ENCODE measurements at places on chromosomes 4 and X.
A peak's percentile ranks its signal among the peaks of the same experiment; 100 is the strongest.

DNA sequence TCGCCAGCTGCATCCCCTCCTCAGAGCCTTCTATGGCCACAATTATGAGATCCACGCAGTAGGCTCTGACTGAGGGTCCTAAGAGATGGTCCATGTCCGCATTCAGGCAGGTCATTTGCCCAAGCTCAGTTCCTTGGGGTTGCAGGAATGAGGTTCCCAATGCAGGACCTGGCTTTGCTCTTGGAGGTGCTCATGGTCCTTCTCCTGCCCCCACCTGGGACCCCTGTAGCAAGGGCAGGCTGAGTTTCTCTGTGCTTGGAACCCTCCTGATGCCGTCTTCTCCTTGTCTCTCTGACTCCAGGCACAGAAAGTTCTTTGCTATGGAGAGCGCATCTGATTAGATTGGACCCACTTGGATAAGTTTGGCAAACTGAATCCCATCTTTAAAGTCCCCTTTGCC is 16.5 kb upstream of the SHOX start:
- DNase-seq, result no peak

DNA sequence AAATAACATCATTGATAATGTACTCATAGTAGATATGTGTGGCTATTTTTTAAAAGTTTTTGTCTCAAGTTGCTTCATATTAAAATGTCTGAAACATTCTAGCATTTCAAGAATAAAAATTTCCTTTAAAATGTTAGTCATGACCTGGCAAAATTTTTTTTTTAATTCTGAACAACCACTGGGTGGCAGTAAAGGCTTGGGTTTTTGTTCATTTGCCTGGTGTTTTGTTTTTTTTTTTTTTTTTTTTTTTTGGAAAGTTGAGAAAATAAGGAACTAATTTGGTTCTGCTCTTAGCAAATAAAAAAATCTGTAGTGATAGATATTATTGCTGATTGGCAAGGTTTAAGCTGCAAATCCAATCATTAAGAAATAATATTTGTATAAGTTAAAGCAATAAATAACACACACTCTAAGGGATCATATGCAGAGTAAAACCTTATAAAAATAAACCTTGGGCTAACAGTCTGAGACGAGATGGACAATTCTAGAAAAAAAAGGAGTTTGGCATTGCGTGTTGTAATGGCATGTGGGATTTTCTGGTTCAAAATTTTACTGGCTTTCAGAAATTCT is 81.4 kb downstream of the CEP44 start:
- no peak for DNase-seq

DNA sequence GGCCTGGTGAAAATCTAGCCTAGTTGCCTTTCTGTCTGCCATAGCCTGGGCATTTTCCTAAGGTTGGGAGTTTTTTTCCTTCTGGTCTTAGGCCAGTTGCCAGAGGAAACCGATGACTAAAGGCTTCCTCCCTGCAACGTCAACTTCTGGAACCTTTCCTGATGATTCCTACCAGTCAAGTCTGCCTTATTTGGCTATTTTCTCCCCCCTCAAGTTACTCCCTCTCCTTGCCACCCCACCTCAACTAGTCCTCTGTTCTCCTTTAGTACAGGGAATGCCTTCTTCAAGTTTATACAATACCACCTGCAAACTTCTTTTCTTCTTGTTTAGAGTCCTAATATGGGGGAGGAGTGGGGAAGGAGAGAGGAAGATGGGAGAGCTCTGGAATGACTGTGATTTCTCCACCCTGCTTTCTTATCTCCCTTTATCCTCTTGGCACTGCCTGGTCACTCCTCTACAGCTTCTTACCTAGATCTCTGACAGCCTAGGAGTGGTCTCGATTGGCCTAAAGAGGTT is 10.6 kb downstream of the MSN start:
- DNase-seq, result peak; percentile 79

DNA sequence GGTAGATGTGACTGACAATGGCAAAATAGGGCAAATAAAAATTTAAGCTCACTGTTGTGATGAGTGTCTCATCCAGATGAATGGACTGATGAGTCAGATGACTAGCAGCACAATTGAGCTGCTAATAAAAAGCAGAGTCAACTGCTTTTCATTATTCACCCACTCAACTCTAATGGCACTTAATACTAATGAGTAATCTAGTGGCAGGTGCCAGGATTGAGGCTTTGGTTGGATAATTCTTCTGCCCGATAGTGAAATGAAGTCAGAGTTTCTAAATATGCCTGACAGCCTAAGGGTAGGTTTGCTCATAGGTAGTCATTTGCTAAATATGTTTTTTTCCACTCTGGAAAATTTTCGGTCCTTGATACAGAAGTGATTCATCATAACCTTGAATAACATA is 10.4 kb downstream of the OGT start:
- DNase-seq, result peak; percentile 91

- no peak for DNase-seq
These were observed 166.7 kb downstream of the RPA4 start for GRCh38 chrX:97050392-97050791.

DNA sequence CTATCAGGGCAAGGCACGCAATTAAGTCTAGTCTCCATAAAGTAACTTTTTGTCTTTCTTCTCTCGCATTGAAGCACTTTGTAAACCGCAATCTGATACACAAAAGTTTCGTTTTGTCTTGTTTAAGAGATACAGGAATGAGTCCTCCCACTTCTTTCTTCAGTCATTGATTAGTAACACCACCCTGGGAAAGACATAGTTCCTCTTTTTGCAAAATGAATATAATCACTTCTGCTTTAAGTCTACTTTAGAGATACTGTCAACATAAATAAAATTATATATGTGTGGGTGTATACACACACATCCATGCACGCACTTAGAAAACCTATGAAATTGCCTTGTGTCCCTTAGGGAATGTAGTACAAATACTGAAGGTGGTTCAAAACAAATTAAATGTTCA is 11.7 kb downstream of the COQ2 start:
- DNase-seq, result no peak

GRCh38 chr4:174071595-174071994 is 211.9 kb downstream of the FBXO8 start:
- no peak for DNase-seq

DNA sequence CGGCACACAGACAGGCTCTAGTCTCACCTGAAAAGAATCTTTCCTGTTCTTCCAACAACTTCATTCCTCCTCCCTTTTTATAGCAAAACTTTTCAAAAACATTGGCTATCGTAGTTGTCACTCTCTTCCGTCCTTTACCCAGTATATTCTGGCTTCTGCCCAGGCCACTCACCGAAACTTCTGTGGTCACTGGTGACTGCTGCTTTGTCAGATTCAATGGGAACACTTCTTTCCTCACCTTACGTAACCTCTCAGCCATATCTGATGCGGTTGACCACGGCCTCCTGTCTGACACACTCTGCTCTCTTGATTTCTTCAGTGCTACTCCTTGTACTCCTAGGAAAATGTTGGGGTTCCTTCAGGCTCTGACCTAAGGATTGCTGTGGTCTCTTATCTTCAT is 9.2 kb upstream of the RNF150 start:
- DNase-seq, result peak; percentile 82

- DNase-seq, result no peak
These were observed 12.2 kb upstream of the WFS1 start for GRCh38 chr4:6257247-6258025.

- DNase-seq, result no peak
These were observed 101.3 kb downstream of the CORIN start for GRCh38 chr4:47736555-47736954.

- DNase-seq, result no peak
These were observed 1047.0 kb upstream of the GRID2 start for GRCh38 chr4:91256751-91257150.

DNA sequence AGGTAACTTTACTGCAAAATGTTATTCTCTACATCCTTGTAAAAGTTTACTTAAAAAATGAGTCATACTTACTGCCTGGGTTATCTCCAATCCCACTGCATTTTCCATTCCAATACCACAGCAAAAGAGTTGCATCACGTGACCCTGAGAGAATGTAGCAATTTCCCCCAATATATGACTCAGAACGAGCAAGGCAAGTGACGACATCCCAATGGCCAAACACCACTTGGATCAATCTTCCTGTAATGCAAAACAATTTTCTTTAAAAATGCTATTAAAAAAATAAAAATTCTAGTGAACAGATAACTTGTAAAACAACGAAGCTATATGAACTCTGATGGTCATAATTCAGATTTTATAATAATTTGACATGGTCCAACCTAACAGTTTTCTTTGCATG is 224.3 kb downstream of the DCLK2 start:
- peak; percentile 87 for DNase-seq

DNA sequence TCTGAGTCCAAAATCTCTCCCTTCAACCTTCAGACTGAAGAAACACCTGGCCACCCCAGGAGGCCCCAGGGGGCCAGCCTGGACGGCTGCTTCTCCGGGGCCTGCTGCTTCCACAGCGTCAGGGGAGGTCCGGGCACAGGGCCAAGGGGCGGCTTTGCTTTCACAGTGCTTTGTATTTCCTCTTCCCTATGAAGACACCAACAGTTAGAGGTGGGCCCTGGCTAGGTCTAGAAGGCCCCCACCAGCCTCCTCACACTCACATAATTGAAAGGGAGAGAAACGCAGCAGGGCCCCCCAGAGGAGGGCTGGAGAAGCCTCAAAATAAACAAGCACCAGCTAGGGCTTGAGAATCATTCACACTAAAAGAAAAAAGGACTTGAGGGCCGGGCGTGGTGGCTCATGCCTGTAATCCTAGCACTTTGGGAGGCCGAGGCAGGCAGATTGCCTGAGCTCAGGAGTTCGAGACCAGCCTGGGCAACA is 17.8 kb downstream of the SCD5 start:
- no peak for DNase-seq

DNA sequence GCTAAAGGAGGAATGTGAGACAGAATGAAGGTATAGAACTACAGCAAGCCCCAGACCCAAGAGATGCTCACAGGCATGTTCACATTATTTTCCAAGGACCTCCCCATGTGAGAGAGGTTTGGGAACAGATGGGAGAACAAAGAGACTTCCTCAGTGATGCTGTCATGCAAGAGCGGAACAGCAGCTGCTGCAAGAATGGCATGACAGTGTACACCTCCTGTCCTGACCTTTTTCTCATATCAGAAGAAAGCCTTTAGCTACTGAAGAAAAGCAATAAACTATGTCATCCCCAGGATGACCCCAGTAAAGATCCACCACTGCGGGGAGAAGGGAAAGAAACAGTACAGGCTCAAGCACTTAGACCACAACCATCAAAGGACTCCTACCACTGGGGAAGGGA is 7.2 kb downstream of the PRDM5 start:
- DNase-seq, result no peak

DNA sequence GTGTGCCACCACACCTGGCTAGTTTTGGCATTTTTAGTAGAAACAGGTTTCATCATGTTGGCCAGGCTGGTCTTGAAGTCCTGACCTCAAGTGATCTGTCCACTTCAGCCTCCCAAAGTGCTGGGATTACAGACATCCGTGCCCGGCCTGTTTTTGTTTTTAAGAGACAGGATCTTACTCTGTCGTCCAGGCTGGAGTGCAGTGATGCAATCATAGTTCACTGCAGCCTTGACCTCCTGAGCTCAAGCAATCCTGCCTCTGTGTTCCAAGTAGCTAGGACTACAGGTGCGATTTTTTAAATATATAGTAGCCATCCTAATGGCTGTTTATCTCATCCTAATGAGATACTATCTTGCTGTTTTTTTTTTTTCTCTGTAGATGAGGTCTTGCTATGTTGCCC is 47.6 kb downstream of the RNF212 start:
- no peak for DNase-seq

- DNase-seq, result peak; percentile 92
These were observed 29.6 kb downstream of the TRIM2 start for GRCh38 chr4:153233761-153234371.

GRCh38 chr4:6268650-6269615 is 717 bp upstream of the WFS1 start:
- no peak for DNase-seq

DNA sequence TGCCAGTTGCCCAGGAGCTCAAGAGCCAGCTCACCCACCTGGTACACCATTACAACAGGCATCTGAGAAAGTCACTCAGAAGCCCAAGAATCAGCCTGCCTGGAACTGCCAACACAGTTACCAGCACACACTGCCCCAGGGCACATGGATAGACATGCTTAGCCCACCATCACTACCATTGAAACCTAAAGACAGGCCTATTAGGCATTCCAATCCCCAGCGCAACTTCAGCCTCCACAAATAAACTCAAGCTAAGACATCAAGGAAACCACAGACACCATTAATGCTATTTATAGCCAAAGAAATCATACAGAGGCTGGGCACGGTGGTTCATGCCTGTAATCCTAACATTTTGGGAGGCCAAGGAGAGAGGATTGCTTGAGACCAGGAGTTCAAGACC is 42.3 kb downstream of the ATRX start:
- DNase-seq, result no peak

GRCh38 chrX:138928737-138929459 is 217.4 kb upstream of the FGF13 start:
- DNase-seq, result no peak

- DNase-seq, result no peak
These were observed 7.0 kb downstream of the HTRA3 start for GRCh38 chr4:8276358-8277240.

DNA sequence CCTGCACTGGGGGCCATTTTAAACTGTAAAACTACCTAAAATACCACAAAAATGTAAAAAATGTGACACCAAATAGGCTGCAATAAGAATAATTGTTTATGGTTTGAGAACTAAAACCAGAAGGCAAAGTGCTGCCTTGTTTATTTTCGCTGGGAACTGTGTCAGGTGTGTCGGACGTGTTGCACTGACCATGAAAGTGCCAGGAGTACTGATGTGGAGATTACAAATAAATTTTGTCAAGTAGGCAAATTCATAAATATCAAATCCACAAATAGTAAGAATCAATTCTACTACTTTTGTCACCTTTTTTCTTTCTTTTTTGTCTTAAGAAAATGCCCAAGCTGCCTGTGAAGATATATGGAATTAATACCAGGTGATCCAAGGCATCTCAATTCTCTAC is 37.7 kb downstream of the PAPSS1 start:
- no peak for DNase-seq

DNA sequence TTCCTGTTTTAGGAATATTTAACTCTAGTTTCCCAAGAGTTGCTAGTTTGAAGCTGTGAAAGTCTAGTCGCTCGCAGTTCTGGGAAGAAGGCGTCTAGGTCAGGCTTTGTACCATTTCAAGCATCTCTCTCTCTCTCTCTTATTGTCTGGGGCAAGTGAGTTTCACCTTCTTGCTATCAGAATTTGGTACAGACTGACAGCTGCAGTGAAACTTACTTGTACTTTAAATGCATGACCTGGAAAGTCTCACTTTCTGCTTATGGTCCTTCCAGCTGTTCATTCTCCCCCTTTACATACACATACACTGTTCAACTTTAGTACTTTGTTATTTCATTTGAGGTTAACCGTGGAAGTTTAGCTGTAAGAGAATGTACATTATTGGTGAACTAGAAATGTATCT is 4.4 kb downstream of the FRMPD4 start:
- DNase-seq, result no peak

DNA sequence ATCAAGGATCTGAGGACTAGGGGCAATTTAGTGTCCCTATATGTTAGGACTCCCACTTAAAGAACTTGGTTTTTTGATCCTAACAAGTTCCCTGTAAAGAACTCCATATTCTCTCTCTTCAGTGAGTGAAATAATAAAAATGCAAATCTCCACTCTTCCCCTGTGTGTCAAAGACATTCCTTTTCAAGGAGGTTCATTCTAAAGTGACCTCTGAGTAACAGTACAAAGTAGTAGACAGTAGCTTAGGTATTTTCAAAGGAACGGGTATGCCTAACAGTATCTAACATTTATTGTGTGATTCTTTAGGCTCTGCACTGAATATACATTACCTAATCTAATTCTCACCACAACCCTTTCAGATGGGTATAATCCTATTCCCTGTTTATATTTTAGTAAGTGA is 58.4 kb upstream of the SCOC start:
- DNase-seq, result no peak

Data from mammary epithelial cell (primary cell).